Breast epithelium (tissue), 4 donors: ENCODE measurements at places on chromosomes 6 and 20.

- DNase-seq, result no peak
Observed at GRCh38 chr6:73667798-73668197, 14.0 kb upstream of the SLC17A5 start.

DNA sequence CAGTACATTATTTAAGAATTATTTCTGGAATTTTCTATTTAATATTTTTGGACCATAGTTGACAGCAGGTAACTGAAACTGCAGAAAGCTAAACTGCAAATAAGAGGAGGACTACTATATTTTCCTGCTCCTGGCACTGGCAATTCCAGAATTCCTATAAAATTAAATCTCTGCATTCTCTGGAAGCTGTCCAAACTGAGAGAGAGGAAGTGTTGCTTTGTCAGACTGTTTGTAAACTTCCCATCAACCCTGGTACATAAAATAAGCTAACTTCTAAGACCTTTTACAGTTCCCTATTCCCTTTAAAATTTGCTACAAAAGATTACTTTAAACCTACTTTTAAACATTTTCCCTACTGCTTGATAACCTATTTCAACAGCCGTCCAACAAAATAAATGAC, 196.1 kb upstream of the RUNX2 start:
- DNase-seq, result no peak

DNA sequence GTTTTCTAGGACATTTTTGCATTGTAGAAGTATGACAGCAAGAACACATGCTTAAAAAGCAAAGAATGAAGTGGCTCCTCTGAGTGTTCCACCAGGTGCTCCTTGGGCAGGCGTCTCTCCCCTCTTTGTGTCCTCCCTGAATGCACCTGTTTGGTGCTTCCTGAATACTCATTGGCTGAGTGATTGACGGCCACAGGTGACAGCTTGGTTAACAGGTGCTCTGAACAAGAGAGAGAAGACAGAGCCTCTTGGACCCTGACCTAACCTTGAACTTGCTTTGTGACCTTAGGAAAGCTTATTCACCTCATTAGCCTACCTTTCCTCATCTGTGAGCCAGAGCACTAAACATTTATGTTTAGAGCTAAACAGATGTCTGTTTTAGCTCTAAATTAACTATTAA, 93.7 kb downstream of the TULP4 start:
- no peak for DNase-seq

DNA sequence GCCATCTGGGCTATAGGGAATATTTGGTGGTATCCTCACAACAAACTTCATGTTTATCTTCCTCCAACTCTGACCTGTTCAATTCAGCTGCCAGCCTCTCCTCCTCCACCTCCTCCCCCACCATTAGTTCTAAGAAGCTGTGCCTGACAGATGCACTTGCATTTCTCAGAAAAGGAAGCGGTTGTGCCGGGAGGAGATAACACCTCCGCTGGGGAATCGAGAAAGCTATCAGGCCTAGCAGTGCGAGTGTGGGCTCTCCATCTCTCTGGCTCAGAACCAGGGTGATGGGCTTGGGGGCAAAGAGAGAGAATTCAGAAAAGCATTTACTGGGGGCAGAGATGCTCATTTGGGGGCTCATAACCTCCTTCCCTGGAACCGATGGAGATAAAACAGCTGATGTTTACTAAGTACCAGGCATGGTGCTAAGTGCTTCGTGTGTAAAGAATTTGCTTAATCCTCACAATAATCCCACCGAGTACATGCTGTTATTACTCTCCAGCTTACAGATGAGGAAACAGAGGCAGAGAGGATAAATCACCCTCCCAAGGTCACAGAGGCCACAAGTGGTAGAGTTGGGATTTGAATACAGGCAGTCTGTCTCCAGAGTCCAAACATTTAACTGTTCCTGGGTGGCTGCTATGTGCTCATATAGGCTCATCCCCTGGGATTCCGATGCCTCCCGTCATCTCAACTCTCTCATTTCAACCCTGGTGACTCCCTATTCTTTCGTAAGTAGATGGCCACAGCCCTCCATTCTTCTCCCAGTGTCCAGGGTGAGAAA, 38.3 kb downstream of the COX4I2 start:
- DNase-seq, result no peak

- DNase-seq, result no peak
Observed at GRCh38 chr20:1800777-1801176, 94.4 kb upstream of the SIRPA start.

DNA sequence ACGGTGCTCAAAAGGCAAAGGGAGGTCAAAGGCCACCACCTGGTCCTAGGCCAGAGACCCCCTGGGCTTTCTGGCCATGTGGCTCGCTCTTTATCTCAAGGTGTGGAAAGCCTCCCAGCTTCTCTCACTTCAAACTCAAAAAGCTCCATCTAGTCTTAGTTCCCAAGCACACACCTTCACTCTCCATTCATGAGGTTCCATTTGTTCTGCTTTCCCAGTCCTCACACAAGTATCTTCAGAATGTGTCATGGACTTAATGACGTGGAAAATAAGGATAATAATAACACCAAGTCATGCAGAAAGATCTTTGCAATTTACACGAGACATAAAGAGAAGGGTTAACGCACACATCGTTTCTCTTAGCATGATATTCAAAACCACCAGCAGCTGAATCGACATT, 219.3 kb downstream of the GMDS start:
- no peak for DNase-seq

- DNase-seq, result no peak
Observed at GRCh38 chr6:87705070-87705691, 3.1 kb upstream of the AKIRIN2 start.

GRCh38 chr6:36187446-36187845, 9.1 kb upstream of the BRPF3 start:
- no peak for DNase-seq

DNA sequence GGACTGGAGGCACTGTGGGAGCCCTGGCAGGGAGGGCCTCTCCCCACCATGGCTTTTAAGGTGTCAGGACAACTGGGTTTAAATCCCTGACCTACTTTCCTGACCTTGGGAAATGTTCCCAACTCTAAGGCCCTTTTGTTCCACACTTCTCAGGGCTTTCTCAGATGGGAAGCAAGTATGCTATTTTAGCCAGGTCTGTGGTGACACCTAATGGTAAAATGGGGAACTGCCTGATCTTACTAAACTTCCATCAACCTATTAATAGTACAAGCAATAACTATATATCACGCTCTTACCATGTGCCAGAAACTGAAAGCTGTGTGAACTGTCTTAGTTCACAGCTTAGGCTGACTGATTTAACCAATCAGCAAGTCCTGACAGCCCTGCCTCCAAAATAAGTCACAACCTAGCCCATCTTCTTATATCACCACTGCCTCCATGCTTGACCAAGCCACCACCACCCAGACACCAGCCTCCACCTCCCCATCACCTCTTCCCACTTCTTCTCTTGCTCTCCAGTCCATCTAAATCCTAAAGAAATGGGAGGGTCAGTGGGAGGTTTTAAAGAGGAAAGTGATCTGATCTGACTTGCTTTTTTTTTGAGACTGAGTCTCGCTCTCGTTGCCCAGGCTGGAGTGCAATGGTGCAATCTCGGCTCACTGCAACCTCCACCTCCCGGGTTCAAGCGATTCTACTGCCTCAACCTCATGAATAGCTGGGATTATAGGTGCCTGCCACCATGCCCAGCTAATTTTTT, 6.9 kb upstream of the BLCAP start:
- no peak for DNase-seq

- no peak for DNase-seq
Observed at GRCh38 chr6:22727710-22728109, 158.3 kb downstream of the HDGFL1 start.

- no peak for DNase-seq
Observed at GRCh38 chr6:156794546-156795354, 17.6 kb downstream of the ARID1B start.

DNA sequence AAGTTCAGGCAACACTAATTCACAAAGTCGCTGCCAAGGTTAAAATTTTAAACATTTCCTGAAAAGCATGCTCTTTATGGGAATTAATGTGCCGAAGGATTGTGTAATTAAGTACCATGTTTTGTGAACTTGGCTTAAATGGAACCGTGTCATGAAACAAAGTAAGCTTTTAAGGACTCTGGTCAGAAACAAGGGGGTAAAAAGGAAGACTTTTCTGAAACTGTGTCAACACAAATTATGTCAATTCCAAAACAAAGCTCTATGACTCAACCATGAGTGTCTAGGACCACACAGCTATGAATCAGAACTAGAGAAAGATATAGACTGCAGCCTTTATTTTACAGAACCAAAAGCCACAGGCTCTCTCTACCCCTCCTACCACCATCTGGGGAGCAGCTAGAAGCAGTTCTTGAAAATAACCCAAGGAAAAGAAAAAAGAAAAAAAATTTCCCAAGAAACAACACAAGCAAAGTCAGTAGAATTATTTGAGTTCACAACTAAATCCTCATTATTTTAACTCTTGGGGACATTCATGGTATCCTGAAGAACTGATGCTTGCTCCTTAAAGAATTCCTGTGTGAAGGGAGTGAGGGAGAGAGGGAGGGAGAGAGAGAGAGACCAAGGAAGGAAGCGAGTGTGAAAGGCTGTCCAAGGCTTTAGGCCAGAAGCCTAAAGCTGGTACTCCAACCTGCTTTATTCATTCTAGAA, 81.9 kb downstream of the ZMYND8 start:
- DNase-seq, result no peak

GRCh38 chr20:57080796-57081195, 185.6 kb downstream of the BMP7 start:
- no peak for DNase-seq

GRCh38 chr20:43961541-43962471, 47.2 kb downstream of the TOX2 start:
- DNase-seq, result no peak

GRCh38 chr6:101730954-101731353, 337.4 kb downstream of the GRIK2 start:
- no peak for DNase-seq

GRCh38 chr20:23142162-23143050, 56.3 kb upstream of the CD93 start:
- no peak for DNase-seq

DNA sequence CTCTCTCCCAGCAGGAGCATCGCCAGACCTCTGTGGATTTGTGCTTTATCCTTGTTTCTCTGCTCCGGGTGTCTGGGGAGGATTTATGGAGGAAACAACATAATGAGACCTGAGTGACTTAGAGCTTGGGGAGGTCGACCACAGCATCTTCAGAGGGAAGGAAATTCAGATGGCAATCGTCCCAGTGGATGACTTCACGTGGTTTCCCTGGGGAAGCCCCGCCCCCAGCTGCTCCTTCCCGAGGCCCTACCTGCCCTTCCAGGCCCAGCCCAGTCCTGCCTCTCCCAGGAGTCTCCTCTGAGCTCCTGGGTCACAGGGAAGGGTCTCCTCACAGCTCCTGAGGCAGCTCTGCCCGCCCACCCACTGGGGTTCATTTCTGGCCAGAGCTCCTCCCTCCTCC, 430.3 kb upstream of the SULF2 start:
- no peak for DNase-seq

GRCh38 chr6:124993327-124993726, 31.1 kb downstream of the RNF217 start:
- DNase-seq, result no peak

GRCh38 chr20:17530716-17531664, at the start of gene BFSP1:
Gene BFSP1, minus strand, starts transcription at chr20:17531379. Its CDS starts 50 bp downstream, at chr20:17531329.
- peak; percentile 58 for DNase-seq

GRCh38 chr6:166045173-166045859, 122.3 kb downstream of the TBXT start:
- no peak for DNase-seq

- no peak for DNase-seq
Observed at GRCh38 chr6:130922922-130923321, 95.7 kb downstream of the SMLR1 start.

- no peak for DNase-seq
Observed at GRCh38 chr6:148928811-148929210, 182.0 kb downstream of the UST start.

- no peak for DNase-seq
Observed at GRCh38 chr20:36919715-36920333, 31.7 kb downstream of the SAMHD1 start.

DNA sequence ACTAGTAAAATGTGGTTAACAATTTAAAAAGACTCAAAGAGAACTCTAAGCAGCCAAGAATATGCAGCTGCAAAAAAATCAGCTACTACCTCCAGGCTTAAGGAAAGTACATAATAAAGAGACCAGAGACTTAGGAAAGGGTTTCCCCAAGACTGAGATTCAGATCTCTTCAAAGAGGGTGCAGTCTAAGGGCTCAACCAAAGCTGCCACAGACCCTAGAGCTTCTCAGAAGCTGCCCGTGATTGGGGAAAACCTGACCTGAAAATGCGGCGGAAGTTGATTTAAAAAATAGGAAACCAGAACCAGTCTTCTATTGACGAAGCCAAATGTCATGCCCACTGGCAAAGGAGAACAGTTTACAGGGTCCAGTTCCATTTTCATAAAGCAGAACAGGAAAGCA, 516.8 kb upstream of the MARCKS start:
- no peak for DNase-seq

GRCh38 chr6:22306741-22307466, 10.1 kb upstream of the PRL start:
- no peak for DNase-seq

DNA sequence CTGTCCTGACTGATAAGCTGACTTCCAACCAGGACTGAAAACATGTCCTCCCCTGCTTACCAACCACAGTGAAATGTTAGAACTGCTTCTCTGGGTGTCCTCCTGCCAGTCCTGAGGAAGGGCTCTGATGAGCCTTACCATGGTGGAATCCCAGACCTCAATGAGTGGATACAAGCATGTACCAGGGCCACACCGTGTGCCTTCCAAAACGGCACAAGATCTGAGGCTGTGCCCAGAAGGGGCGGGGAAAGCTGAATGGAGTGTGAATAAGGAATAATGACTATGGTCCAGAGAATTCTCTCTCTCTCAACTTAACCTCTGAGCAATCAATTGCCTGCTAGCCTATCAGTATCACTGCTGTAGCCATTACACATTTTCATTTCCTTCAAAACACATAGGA, 51.7 kb downstream of the PDE10A start:
- DNase-seq, result no peak

GRCh38 chr6:93369586-93370134, 49.7 kb downstream of the EPHA7 start:
- DNase-seq, result no peak

GRCh38 chr6:81049425-81050042, 702.9 kb downstream of the TENT5A start:
- no peak for DNase-seq

DNA sequence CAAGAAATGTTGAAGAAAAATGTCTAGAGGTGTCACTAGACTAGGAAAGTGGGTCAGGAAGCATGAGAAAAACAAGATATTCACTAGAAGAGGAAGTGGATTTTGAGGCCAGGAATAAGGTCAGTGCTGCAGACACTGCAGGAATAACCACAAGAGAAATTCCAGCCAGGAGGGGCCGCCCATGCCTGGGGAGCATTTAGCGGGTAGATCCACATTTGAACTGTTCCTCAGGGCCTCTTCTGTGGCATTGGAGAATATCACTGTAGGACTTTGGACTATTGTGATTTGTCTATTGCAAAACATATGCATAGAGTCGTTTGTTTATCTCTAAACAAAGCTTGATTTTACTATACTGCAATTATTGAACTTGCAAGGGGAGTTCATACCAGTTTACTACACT, 49.6 kb upstream of the CCDC28A start:
- no peak for DNase-seq

DNA sequence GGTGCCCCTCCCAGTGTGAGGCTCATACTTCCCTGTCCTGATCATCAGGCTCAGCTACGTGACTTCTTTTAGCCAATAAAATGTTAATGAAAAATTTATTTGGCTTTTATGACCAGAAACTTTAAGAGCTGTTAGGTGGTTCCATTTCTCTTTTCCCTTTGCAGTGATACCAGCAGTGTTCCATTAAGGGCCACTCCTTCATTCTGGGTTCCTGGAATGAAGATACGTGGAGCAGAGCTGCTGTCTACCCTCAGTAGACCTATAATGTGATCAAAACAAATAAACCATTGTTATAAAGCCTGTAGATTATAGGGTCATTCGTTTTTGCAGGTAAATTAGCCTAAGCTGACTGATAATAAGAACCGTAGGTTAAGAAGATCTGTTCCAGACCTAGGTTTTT, 228.0 kb downstream of the ZFAND3 start:
- DNase-seq, result no peak
